ENCODE measurements at places on chromosomes 12 and 14. TPM values are rescaled to one million over a fixed set of nuclear protein-coding genes. Genes with fewer than 3 reads are reported as not detected.

DNA sequence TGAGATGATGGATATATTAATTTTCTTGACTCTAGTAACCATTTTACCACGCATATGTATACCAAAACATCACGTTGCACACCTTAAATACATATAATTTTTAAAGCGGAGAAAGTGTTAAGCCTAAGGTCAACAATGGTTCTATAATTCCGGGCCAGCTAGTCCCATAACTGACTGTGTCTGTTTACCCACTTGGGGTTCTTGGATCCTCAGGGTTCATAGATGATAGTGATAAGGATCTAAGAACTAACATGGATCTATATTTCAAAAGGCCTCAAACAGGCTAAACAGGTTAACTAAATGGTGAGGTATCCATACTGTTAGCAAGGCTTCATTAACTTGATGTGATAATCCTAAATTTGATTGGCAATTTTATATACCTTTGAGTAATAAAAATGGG lies 9.8 kb downstream of the SLC38A1 start:
- H3K27ac ChIP-seq, result no peak overlapping the region
- peaks cover 46% of the 10 kb centered on the region for H3K4me1 ChIP-seq
- no peaks in the 10 kb centered on the region for H3K36me3 ChIP-seq
- no peak overlapping the region for H3K4me3 ChIP-seq

DNA sequence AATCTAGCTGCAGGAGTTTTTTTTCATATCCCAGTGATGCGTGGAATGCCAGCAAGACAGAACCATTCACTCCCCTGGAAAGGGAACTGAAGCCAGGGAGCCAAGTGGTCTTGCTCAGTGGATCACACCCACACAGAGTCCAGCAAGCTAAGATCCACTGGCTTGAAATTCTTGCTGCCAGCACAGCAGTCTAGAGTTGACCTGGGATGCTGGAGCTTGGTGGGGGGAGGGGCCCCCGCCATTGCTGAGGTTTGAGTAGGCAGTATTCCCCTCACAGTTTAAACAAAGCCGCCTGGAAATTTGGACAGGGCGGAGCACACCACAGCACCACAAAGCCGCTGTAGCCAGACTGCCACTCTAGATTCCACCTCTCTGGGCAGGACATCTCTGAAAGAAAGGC lies 86.9 kb upstream of the STXBP6 start:
- H3K4me1 ChIP-seq, result no peaks in the 10 kb centered on the region
- H3K27me3 ChIP-seq, result no peaks in the 10 kb centered on the region
- no peaks in the 10 kb centered on the region for H3K36me3 ChIP-seq

DNA sequence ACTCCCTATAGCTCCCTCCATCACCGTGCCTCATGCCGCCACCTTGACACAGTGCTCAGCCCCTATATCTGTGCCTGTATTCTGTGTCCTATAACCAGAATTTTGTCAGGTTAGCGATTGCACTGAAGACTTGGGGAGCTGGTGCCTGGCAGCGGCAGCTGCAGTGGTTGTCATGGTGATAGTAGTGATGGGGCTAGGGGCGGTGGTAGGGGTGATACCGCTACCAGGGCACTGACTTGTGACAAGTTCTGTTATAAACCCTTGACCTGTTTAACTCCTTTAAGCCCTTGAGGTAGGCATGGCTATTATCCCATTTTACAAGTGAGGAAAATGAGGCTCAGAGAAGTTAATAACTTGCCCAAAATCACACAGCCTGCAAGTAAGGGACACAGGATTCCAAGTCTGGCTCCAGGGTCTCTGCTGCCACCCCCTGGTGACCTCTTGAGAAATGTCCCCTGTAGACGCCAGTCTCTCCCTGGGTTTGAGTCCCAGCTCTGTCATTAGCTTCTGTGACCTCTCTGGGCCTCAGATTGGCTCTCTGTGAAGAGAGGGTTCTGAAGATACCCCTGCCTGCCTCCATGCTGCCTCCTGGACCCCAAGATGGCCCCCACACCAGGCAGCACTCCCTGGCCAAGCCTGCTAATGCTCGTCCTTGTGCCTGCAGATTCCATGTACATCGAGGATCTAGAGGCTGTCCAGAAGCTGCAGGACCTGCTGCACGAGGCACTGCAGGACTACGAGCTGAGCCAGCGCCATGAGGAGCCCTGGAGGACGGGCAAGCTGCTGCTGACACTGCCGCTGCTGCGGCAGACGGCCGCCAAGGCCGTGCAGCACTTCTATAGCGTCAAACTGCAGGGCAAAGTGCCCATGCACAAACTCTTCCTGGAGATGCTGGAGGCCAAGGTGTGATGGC lies 121.9 kb downstream of the ESRRB start:
- no peaks in the 10 kb centered on the region for H3K36me3 ChIP-seq
- H3K27ac ChIP-seq, result no peak overlapping the region
- no peak for DNase-seq
- no peaks in the 10 kb centered on the region for H3K4me1 ChIP-seq

GRCh38 chr12:124753228-124753591 lies 110.5 kb downstream of the SCARB1 start:
- DNase-seq, result no peak
- H3K4me1 ChIP-seq, result peaks cover 20% of the 10 kb centered on the region
- no peak overlapping the region for H3K27ac ChIP-seq

Gene KLHL33
- total RNA-seq, result not detected

GRCh38 chr14:90828642-90829487 lies 12.6 kb upstream of the TTC7B start:
- peak overlapping the region; percentile 6 for H3K4me3 ChIP-seq
- H3K27ac ChIP-seq, result no peak overlapping the region
- H3K27me3 ChIP-seq, result no peaks in the 10 kb centered on the region
- no peaks in the 10 kb centered on the region for H3K36me3 ChIP-seq
- DNase-seq, result no peak
- no peaks in the 10 kb centered on the region for H3K4me1 ChIP-seq

GRCh38 chr12:121159467-121160307 lies 27.0 kb downstream of the P2RX7 start:
- no peak overlapping the region for H3K27ac ChIP-seq
- H3K36me3 ChIP-seq, result no peaks in the 10 kb centered on the region
- no peak overlapping the region for H3K4me3 ChIP-seq
- H3K4me1 ChIP-seq, result no peaks in the 10 kb centered on the region

Gene BDKRB1
- total RNA-seq, result 15.3 TPM

GRCh38 chr12:25054076-25054782 lies 105.3 kb upstream of the BCAT1 start:
- H3K4me1 ChIP-seq, result no peaks in the 10 kb centered on the region
- DNase-seq, result no peak
- no peaks in the 10 kb centered on the region for H3K36me3 ChIP-seq
- no peak overlapping the region for H3K4me3 ChIP-seq
- H3K27ac ChIP-seq, result peak overlapping the region; percentile 20
- no peaks in the 10 kb centered on the region for H3K27me3 ChIP-seq

Gene GYS2
- total RNA-seq, result 0.27 TPM

DNA sequence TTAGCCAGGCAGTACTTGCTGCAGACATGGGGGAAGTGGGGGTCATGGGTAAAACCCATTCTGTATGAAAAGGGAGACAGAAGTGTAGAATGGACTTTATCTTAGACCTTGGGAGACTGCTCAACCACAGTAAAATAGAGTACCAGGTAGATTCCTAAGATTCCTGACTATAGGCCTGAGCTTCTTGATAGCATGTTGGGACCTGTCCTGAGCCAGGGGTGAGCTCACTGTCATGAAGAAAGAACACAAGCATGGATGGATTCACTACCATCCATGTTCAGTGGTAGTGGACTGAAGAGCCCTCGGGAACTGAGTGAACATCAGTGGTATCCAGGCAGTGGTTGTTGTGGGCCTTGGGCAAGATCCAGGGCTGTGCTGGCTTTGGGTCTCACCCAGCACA lies 1003.8 kb downstream of the TMTC2 start:
- H3K27ac ChIP-seq, result no peak overlapping the region
- no peak overlapping the region for H3K4me3 ChIP-seq

DNA sequence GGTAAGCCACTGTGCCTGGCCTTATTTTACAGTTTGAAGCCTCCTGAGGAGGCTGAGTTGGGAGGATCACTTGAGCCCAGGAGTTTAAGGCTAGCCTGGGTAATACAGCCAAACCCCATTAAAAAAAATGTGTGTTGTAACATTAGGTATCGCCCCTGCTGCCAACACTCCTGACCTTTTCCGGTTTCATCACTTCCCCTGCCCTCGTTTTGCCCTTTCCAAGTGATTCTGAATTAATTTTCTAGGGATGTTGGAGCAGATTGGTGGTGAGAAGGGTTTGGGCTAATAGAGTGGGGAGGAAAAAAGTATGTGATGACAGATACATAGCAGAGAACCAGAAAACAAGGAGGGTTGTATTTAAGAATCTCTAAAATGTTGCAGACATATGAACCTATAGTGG lies 25.6 kb upstream of the C12orf71 start:
- no peaks in the 10 kb centered on the region for H3K27me3 ChIP-seq
- no peak overlapping the region for H3K4me3 ChIP-seq
- no peaks in the 10 kb centered on the region for H3K4me1 ChIP-seq
- no peak for DNase-seq
- H3K27ac ChIP-seq, result no peak overlapping the region
- no peaks in the 10 kb centered on the region for H3K36me3 ChIP-seq

DNA sequence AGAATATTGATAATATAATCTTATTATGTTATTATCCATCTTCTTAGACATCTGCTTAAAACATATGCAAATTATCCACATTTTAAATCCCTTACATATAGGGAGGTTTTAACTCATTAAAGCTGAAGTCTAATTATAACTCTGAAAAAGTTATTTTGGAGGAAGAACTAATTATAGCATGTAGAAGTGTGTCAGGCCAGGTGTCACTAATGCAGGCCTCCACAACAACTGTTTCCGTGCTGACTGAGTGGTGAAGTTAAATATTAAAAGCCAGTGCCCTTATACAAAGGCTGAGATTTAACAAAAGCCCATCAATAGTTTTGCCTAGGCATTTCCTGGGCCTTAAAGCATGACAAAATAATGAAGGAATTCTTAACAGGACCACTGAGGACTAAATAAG lies 157.4 kb downstream of the LRRK2 start:
- no peak overlapping the region for H3K27ac ChIP-seq
- no peak for DNase-seq
- no peak overlapping the region for H3K4me3 ChIP-seq

DNA sequence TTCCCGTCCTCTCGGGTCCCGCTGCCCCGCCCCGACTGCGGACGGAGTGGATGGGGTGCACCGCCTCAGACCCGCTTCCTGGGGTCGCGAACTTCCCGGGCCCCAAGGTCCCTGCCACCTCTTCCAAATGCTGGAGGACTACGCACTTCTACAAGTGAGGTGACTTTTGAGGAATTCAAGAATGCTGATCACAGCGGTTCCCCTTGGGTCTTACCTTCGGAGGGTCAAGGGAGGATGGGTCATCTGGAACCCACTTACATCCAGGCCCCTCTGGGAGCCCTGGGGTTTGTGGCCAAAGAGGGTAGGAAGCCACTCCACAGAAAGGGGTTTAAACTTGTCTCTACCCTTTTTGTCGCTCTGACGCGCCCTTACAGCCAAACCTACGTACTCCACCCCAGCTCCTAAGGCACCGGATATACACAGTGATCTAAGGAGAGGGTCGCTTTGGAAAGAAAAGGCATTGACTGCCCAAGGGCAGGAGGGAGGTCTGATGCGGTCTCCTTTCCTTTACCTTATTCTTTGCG lies 532 bp upstream of the PRKD1 start:
- H3K27me3 ChIP-seq, result no peaks in the 10 kb centered on the region
- H3K27ac ChIP-seq, result no peak overlapping the region
- DNase-seq, result no peak
- peaks cover 17% of the 10 kb centered on the region for H3K4me1 ChIP-seq
- H3K36me3 ChIP-seq, result no peaks in the 10 kb centered on the region

- no peaks in the 10 kb centered on the region for H3K27me3 ChIP-seq
- H3K4me3 ChIP-seq, result no peak overlapping the region
Measured at GRCh38 chr12:93403988-93404803, 26.5 kb downstream of the NUDT4 start.
